ENCODE measurements at places on chromosomes 11 and 22.

DNA sequence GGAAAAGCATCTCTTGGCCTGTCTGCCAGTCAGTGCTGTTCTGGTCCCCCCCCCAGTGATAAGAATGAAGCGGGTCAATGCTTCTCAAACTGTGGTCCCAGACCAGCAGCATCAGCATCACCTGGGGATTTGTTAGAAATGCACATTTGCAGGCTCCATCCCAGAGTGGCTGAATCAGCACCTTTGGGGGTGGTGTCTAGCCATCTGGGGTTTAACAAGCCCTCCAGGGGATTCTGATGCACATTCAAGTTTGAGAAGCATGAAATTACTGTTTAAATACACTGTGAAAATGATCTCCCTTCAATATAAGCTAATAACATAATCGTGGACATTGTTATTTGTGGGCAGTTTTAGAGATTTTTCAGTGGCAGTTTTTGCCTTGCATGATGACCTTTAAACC lies 133.5 kb downstream of the MYO18B start:
- no peak for DNase-seq

DNA sequence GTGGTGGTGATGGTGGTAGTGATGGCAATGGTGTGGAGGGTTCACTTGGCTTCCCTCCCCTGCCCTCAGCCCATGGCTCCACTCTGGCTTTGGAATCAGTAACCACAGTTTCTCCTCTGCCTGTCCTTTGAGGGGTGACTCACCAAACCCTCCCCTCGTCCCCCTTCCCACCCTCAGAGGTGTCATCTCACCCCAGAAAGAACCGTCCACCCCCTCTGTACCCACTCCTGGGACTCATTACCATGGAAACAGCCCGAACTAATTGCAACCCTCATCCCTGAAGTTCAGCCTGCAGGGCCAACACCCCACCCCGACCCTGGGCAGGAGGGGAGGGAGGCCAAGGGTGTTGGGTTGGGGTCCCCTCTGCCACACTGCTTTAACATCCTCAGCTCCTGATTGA lies 26.6 kb downstream of the PHLDB1 start:
- DNase-seq = no peak

GRCh38 chr22:17815703-17816254 lies 41.5 kb upstream of the BID start:
- DNase-seq = no peak

DNA sequence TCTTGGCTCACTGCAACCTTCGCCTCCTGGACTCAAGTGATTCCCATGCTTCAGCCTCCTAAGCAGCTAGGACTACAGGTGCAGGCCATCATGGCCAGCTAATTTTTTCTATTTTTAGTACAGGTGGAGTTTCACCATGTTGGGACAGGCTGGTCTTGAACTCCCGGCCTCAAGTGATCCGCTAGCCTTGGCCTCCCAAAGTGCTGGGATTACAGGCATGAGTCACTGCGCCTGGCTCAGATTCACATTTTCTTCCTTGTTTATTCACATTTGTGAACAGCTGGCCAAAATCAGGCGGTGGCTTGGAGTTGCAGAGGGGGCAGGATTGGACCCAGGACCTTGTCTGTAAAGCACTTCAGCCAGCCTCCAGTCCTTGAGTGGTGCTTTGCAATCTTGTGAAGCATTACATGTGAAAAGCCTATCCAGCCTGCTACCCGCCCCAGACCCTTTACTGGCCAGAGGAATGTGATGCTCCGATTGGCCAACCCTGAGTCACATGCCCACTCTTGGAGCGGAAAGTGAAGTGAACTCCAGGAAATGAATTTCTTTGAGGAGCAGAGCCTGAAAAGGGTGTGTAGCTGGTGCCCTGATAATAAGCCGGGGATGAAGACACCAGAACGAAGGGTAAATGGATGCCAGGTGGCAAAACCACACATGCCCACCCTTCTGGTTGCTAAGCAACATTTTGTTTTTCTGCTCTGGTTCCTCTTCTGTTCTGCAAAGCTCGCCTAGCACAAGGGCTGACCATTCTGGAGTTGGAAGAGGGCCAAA lies 62.6 kb upstream of the PTPRJ start:
- peak; percentile 92 for DNase-seq

DNA sequence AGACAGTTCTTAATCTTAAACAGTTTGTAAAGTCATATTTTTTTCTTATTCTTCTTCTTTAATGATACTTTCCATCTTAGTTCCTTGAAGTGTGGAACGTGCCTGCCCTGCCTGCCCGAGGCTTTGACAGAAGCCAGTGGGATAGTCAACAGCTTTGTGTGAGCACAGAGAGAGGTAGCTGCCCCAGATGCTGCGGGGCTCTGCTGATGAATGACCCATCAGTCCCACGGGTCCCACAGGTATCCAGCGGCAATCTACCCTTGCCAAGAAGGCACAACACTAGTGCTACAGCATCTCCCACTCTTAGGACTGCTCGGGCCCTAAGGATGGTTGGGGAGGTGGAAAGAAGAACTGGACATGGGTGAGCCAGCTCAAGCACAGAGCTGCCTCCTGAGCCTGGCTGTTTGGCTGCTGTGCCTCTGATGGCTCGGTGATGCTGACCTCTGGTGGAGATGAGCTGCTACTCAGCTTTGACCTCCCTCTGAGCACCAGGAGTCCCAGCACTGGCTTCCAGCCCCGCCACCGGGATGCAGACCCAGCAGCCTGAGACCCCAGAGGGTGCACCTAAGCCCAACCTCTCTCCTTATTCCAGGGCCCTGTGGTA lies 11.8 kb upstream of the APLNR start:
- DNase-seq = no peak

DNA sequence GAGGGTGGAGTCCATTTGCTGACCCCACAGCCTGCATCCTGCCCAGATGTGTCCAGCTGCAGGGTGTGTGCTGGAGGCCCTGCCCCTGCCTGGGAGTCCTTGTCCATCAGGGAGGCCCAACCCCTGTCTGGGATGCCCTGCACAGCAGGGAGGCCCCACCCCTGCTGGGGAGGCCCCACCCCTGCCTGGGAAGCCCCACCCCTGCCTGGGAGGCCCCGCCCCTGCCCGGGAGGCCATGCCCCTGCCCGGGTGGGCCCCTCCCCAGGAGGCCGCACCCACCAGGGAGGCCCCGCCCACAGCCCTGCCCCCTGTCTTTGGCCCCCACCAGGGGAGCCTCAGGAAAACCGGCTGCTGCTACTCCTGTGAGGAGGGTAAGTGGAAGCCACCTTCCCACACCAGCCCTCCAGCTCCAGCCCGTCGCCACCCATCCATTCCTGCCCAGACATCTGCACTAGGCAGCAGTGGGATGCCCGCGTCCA lies 37.2 kb downstream of the MUC5B start:
- DNase-seq = no peak

GRCh38 chr22:35866651-35867050 lies 149.0 kb downstream of the APOL5 start:
- DNase-seq = no peak

GRCh38 chr11:130737866-130738431 lies 178.3 kb downstream of the SNX19 start:
- no peak for DNase-seq

- no peak for DNase-seq
These were observed 65.6 kb downstream of the IGLL1 start for GRCh38 chr22:23514322-23515038.

DNA sequence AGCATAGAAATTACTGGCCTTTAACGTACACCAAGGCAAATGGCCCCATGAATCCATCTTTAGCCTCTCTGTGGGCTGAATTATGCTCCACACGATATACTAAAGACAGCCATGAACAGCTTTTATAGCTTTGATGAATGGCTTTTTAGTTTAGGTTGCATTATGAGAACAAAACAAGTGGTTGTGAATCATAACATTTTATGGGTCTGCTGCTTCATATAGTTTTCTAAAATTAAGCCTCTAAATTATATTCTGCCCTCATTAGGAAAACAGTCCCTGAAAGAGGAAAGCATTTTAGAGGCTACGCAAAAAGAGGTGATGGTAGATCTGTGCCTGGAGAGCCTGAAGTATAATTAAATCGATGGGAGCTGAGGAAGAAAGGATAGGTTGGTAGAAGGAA lies 221.3 kb downstream of the CADM1 start:
- DNase-seq = no peak

- no peak for DNase-seq
These were observed 15.3 kb upstream of the CWF19L2 start for GRCh38 chr11:107472966-107473365.

GRCh38 chr11:67465189-67465510 lies 3.9 kb downstream of the TMEM134 start:
- no peak for DNase-seq
